ENCODE measurements at places on chromosomes 16 and 17. TPM values are rescaled to one million over a fixed set of nuclear protein-coding genes. Genes with fewer than 3 reads are reported as not detected.
A peak's percentile ranks its signal among the peaks of the same experiment; 100 is the strongest.

- no peak for DNase-seq
Measured at GRCh38 chr16:8572919-8573724, 17.2 kb downstream of the TMEM114 start.

- no peak for DNase-seq
Measured at GRCh38 chr17:40615068-40615840, 32.4 kb downstream of the SMARCE1 start.

DNA sequence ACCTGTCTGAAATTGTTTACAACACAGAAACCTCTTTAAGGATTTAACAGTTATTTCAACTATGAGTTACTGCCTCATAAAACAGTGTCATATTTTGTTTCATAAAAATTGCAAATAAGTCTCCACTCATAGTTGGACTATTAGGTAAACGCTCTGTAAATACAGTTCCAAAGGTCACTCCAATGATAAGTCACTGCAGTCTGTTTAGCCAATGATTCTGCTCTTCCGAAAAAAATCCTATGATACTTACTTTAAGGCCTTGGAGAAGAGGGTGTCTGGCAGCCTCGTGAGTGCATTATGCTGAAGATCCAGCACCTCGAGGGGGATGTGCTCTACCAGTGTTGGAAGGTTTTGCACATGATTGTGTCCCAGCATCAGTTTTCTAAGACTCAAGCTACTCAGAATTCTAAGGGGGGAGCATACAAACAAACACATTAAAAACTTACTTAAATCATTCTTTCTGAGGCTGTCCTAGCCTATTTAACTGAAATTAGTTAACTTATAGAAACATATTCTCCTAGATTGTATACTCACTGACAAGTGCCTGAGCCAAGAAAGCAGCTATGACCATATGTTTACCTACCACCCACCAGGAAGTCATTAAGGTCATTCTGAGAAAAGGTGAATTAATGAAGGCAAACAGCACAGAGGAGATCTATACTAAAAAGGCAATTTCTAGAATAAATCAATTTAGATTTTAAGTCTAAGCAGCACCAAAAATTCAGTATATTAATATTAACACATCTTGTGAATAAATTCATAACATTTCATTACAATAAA is 41.1 kb downstream of the MARVELD3 start:
- no peak for DNase-seq

DNA sequence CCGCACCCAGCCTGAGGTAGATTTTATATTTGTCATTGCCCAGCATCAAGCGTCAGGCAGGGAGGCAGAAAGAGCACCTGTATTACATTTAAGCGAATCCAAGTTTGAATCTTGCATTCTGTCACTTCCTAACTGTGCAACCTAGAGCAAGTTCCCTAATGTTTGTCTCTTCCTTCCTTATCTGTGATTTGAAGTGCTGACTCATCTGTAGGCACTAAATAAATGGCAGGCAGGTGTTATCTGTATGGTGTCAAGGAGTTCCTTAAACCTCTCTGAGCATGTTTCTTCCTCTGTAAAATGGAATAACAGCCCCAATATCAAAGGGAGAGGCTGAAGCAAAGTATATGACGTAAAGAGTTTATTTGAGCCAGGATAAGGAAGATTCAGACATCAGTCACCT is 24.3 kb downstream of the GP2 start:
- no peak for DNase-seq

DNA sequence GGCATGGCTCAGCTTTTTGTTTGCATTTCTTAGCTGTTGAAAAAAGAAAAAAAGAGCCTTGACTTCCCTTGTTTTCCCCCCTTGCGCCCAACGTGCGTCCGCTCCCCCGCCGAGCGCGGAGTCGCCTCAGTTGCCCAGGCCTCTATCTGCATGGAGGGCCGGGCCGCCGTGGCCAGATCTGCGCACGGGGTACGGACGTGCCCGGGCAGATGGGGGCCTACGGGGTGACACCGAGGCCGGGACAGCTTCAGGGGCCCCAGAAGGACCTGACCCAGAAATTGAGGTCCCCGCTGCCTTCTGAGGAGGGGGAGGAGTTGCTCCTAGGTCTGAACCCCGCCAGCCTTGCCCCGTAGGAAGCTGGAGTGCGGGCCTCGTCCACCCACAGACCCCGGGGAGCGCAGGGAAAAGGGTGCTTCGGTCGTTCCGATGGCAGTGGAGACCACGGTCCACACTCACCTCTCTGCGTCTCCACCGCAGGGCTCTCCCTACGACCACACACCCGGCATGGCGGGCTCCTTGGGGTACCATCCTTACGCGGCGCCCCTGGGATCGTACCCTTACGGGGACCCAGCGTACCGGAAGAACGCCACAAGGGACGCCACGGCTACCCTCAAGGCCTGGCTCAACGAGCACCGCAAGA is 1.5 kb downstream of the IRX5 start:
- DNase-seq, result peak; percentile 56

- peak; percentile 89 for DNase-seq
Measured at GRCh38 chr17:45431531-45432404, 902 bp downstream of the ARHGAP27 start.

DNA sequence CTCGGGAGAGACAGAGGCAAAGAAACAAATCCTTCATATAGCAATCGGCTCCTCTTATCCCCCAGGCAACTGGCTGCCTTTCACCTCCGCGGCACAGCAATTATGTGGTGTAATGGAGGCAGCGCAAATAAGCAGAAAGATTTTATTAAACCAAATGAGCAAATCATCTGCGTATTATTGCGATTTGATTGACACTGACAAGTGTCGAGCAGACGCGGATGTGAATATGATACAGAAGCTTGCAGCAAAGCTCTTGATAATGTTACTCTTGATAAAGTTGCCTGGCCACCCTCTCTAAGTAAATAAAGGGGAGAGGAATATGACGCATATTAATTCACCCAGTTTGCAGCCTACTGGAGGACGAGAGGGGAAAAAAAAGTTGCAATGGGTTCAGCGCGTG is 26.5 kb upstream of the AKTIP start:
- DNase-seq, result no peak

DNA sequence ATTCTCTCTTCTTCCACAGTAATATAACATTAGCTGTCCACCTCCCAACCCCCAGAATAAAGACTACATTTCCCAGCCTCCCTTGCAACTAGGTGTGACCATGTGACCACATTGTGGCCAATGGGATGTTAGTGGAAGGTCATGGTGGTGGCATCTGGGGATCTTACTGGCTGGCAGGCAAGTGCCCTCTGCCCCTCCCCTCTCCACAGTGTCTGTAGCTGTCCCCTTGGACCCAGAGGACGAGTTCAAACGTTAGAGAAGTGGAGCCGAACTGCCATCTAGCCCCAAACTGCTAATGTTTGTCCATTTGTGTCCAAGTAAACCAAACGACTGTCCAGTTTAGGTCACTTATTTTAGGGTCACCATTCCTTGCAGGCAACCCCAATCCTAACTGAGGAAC is 26.6 kb upstream of the KCNG4 start:
- peak; percentile 75 for DNase-seq

GRCh38 chr16:56493815-56494214 is 26.0 kb downstream of the BBS2 start:
- DNase-seq, result no peak

DNA sequence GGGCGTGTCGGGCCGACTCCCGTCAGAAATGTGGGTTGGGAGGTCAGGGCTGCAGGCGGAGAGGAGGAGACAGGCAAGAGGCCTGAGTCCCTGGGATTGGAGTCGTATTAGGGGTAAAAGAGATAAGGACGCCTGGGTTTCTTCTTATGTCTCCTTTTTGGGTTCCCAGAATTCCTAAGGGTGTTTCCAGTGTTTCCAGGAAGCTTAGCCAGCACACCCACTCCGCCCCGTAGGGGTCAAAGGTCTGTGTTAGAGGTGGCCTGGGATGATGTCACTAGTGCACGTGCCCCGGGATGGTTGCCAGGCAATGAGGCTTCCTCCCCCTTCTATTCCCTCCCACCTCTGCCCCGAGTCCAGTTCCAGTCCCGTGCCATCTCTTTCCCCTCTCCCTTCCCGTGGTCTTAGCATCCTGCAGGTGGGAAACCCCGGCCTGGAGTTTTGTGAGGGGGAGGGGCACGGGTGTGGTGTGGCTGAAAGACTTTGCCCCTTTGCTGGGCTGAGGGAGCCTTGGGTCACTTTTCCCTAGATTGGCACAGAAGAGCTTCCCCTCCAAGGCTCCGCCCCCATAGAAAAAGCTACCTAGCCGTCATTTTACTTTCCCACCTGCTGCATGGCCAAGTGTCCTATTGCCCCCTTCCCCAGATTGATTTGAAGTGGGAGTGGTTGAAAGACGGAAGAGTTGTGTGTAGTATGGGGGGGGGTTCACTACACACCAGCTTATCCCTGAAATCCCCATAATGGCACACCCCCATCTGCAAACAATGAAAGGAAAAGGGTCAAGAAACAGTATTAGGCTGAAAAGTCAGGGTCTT is 2.8 kb downstream of the KDM6B start:
- peak; percentile 92 for DNase-seq

DNA sequence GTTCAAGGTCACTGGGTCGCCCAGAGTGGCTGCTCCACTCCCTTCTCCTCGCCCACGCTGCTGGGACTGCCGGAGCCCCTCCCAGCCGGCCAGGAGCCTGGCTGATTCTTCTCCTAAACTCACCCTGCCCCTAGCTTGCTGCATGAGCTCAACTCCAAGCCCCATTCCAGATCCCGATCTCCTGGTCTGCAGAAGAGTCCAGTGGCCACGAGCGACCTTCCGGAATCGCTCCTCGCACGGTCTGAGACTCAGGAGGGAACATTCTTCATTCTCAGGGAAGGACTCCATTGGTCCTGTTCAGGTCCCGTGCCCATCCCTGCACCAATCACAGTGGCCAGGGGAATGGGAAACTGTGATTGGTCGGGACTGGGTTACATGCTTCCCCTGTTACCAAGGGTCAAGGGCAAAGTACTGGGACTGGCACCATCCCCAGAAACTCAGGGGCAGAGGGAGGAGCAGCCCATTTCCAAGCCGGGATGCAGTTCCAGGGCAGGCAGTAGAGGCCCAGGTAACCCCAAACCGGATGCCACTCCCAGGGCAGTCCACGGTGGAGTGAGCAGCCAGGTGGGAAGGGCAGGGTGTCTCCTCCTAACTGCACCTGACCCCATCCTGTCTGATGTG is 24.5 kb upstream of the CIBAR2 start:
- DNase-seq, result peak; percentile 74

DNA sequence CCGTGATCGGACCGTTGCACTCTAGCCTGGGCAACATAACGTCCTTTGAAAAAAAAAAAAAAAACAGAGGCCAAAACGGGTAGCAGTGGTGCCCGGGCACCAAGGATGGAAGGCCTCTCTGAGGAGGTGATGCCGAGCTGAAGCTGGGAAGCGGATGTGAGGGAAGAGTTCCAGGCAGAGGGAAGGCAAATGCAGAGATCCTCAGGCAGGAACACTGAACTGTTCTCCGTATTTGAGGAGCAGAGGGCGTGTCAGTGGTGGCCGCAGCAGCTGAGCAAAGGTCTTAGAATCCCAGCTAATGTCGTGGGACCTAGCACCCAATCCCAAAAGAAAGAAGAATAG is 656 bp upstream of the KCTD13 start:
- no peak for DNase-seq

DNA sequence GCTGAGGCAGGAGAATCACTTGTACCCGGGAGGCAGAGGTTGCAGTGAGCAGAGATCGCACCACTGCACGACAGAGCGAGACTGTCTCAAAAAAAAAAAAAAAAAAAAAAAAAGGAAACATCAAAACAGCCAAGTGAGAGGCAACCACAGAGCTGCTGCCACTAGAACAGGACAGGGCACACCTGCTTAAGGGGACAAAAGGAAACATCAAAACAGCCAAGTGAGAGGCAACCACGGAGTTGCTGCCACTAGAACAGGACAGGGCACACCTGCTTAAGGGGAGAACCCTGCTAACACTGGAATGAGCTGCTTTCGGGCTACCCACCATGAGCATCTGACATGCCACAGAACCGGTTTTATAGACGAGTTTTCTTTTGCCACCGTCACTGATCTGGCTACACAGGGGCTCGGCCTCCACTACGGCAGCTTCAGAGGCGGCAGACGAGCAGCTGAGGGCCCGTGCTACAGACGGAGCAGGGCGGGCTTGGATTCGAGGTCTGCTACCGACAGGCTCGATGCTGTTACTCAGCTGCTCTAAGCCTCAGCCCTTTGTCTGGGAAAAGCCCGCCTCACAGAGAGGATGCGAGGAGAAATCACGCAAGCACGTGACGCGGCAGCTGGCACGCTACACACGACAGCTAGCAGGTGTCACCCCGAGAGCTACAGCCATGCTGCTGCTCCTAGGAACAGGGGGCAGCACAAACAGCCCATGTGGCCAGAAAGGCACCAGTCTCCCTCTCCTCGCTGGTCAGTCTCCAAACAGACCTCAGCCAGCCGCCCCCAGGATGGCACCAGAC is 2.0 kb downstream of the P4HB start:
- DNase-seq, result no peak

AIPL1 gene
- total RNA-seq, result not detected

PCYT2 gene
- 31.0 TPM for total RNA-seq

CD300H gene
- total RNA-seq, result not detected
